ENCODE measurements at places on chromosomes 11 and 22.

DNA sequence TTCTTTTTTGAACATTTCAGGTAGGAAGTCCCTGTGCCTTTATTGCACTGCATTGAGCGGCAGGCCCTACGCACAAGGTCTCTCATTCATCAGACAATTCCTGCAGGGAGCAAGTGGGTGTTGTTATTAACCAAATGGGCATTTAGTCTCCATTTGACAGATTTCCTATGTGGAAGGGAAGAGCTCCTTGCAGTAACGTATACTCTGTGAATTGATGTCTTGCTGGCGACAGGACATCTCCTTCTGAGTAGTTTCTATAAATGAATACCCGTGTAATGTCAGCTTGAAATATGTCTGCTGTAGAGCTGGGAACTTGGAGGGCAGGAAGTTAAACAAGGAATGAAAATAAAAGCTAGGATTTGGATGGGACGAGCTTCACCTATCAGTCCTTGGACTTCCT lies 3.7 kb downstream of the OR5B21 start:
- no peak for DNase-seq

GRCh38 chr11:85810871-85811611 lies at the start of gene SYTL2:
Gene SYTL2 (minus strand): TSS chr11:85811141. CDS start chr11:85757725, 53,416 bp downstream.
- peak; percentile 84 for DNase-seq

GRCh38 chr22:44522526-44523170 lies 24.6 kb upstream of the RTL6 start:
- no peak for DNase-seq

DNA sequence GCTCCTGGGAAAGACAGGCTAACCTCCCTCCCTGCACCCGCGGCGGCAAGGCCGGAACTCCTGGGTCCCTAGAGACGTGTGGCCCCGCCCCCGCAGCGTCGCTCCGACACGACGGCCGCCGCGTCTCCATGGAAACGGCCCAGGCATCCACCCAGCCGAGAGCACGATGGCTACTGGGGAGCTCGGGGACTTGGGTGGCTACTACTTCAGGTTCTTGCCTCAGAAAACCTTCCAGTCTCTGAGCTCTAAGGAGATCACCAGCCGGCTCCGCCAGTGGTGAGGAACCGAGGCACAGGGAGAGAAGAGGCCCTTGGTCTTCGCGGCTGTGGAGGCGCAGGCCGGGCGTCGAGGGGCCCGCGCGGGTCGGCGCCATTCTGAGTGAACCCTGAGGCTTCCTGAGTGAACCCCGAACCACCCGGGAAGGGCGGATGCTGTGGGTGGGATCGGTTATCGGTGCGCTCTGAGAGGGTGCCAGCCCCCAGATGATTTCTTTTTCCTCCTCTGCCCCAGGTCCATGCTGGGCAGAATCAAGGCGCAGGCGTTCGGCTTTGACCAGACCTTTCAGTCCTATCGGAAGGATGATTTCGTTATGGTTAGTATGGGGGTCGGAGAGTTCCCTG lies at the start of gene CFAP300:
TSS of gene CFAP300 (plus strand) at position 133 of the 620 bp plus-strand sequence. CDS start at position 167, 34 bp downstream.
- peak; percentile 71 for DNase-seq

DNA sequence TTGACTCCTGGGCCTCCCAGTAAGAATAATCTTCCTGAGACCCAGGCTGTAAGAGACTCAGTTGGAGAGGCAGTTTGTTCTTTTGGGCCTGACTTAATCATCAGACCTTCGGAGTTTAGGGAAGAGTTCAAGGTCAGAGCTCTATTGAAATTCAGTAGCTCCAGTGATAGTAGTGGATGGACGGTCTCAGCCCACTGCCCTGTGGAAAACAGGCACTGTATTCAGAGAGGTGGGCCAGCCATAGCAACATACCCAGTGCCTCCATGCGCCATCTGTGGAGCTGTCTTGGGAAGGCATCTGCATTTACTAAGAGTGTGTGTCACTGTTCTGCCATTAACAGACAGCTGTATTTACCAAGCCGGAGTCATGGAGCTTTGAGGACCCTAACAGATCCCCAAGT lies 2.9 kb downstream of the SMARCB1 start:
- no peak for DNase-seq

- no peak for DNase-seq
Observed at GRCh38 chr11:60658409-60658808, 41.0 kb upstream of the MS4A8 start.

DNA sequence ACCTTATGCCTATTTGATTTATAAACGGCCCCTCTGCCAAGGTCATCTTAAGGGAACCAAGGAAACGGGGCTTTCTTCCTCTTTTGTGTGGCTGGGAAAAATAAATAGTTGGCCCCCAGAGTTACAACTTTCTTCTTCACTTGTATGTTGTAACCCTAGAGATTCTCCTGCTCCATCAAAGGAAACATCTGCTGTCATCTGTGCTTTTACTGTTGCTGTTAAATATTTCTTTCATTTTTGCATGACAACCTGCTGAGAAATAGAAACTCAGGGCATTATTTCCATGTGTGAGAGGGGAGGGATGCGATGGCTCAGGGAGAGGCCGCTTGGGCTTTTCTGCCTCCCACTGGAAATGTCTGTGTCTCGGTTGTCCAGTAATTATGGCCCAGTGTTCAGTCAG lies 21.8 kb upstream of the CDC42EP2 start:
- no peak for DNase-seq

- no peak for DNase-seq
Observed at GRCh38 chr11:70521475-70522308, 123.4 kb downstream of the CTTN start.

DNA sequence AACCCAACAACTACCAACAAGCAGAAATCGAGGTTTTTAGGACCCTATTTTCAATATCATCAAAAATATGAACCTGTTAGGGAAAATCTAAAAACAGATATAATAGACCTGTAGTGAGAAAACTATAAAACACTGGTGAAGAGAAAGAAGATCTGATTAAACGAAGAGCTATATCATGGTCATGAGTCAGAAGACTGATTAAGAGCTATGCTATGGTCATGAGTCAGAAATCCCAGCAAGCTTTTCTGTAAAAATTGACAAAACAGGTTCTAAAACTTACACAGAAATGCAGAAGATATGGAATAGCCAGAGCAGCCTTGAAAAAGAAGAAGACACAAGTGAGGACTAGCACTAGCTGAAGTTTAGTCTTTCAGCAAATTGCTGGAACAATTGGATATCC lies 345.0 kb downstream of the TBC1D22A start:
- DNase-seq = no peak

- DNase-seq = no peak
Observed at GRCh38 chr11:68927280-68928135, 23.8 kb downstream of the IGHMBP2 start.

GRCh38 chr22:23513133-23513532 lies 67.0 kb downstream of the IGLL1 start:
- DNase-seq = no peak

DNA sequence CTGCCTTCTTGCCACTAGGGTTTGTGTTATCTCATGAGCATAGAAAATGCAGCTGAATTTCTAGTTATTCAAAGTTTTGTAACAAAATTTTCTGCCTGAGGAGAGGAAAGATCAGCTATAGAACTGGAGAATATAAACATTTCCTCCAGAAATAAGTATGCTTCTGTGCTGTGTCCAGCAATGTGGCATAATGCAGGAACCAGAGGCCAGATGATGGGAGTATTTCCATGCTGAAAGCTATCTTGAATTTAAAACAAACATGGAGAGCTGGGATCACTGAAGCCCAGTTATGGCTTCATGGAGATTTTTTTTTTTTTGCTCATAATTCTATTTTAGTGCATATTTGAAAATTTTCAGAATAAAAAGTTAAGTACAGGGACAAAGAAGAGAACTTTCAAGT lies 608.2 kb downstream of the SOX6 start:
- no peak for DNase-seq

GRCh38 chr11:61701242-61701886 lies 21.2 kb downstream of the DAGLA start:
- DNase-seq = no peak

GRCh38 chr22:30044369-30044768 lies 35.9 kb upstream of the HORMAD2 start:
- no peak for DNase-seq

- DNase-seq = no peak
Observed at GRCh38 chr11:5449023-5449422, at the start of gene OR51I2. Gene OR51I2 (plus strand): TSS chr11:5449323. CDS start chr11:5453489, 4,166 bp downstream.

DNA sequence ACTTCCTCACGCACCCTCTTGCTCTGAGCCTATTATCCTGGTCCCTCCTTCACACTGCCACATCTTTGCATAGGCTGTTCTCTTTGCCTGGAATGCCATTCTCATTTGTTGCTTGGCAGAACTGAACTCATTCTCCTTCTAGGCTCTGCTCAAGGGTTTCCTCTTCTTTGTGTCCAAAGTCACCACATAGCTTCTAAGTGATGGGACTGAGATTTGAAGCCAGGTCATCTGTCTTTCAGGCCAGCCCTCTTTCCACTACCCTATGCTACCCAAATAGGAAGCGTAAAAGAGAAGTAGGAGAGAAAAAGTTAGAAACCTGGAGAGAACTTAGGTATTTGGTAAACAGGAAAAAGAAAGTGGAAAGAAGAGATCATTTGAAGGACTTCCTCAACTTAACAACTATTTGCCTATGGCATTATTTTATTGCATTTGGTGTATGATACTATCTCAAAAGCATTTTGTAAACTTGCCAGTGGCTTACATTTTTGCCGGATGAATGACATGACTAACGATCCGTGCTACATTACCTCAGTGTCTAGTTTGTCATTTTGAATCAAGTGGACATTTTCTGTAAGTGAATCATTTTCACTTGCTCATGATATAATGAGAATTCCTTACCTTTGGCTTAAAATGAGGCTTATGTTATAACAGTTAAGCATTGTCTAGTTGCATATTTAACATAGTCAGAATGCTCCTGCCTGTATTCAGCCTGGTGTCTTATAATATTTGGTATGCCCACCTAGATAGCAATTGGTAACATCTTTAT lies 18.5 kb downstream of the NF2 start:
- no peak for DNase-seq

DNA sequence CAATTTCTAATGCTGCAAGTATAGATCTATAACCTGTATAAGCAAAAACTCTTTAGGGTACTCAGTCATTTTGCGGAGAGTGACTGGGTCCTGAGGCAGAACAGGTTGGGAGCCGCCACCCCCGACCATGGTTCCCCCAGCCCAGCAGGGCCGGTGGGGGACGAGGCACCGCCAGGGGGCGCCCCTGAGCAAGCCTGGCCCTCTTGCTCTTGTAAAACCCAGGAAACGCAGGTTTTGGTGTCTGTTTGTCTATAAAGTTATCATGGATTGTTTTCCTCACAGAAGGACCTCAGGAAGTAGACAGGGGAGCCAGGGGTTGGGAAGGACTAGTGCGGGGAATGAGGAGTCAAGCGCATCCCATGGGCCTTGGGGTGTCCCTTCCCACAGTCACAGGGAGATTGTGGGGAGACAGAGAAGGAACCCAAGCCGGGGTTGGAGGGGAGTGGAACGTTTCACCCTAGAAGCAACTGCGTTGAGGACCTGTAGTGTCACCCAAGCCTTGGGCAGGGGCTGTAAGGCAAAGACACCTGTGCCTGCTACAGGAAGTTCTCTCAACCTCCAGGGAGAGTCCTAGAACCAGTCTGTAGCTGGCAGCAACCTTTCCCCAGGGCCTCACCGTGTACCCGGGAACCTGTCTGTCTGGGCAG lies 26.4 kb downstream of the KCTD17 start:
- DNase-seq = peak; percentile 89

GRCh38 chr11:74966651-74967050 lies 17.6 kb downstream of the SPCS2 start:
- no peak for DNase-seq

DNA sequence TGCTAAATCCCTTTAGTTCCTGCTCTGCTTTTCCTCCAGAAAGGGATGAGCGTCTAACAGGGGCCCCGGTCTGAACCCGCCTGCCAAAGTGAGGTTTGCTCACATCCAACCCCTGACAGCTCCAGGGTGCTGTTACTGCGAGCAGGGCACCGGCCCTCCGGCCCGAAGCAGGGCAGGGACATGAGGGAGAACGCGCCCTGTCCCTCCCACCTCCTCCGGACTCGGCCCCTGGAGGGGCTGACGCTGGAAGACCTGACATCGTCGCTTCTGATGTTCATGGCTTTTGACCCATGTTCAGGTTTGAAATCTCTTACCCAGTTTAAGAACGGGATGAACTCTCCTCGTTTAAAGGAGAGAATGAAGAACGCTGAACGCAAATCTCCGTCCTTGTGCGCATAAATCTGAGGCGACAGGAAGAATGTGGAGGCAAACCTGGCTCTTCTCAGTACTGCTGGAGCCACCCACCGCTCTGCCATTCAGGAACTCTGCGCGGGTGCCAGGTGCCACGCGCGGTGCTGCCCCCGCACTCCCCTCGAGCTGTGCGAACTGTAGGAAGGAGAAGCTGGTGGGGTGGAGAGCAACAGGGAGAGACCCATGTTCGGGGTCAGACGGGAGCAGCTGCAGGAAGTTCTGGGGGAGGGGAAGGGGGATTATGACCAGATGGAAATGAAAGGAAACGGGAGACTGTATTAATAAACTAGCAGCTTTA lies 826 bp upstream of the EEF1G start:
- DNase-seq = peak; percentile 36

DNA sequence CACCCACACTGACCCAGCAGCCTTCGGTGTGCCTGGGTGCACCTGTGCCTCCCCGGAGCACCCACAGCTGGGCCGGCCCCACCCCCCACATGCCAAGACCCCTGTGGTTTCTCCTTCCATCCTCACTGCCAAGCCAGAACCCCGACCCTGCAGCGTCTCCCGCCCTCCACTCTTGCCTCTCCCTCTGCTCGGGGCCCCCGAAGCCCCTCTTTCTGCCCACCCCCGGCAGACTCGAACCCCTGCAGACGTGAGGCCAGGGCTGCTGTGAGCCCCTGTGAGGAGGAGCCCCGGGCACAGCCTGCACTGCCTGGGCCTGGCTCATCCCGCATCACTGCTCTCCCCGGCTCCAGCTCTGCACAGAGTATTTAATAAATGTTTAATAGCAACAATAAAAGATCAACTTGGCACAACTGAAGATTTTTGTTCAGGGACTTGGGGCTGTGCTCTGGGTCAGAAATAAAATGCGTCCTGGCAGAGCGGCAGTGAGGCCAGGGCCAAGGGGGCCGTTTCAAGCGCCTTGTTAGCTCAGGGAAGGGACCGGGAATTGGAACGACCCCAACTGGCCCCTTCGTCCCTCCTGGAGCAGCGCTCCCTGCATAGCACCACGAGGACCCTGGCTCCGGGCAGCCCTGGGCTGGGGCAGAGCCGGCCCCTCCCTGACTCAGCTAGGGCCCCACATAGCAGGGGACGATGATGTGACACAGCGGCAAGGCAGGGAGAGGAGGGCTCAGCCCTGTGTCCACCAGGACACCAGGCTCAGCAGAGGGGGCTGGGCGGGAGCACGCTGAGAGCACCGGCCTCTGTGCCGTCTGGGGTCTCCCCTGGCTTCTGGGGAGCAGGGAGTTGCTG lies 520.8 kb downstream of the BRD1 start:
- no peak for DNase-seq

- no peak for DNase-seq
Observed at GRCh38 chr11:77413850-77414460, 59.9 kb downstream of the PAK1 start.

DNA sequence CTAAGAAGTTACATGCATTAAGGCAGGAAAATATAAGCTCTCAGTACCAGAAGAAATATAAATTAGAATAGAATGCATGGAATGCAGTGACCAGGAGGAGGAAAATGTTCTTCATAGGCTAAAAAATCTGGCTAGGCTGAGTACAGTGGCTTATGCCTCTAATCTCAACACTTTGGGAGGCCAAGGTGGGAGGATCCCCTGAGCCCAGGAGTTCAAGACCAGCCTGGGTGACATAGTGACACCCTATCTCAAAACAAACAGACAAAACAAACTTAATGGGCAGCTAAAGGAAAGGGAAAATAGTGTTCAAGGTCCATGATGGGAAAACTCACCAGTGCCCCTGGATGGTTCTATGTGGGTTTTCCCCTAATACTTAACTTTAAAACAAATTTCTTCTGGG lies 78.3 kb upstream of the RASSF10 start:
- no peak for DNase-seq

- DNase-seq = no peak
Observed at GRCh38 chr11:46916286-46917108, 1.9 kb downstream of the LRP4 start.

Data from activated CD4-positive, alpha-beta T cell treated with anti-CD3 and anti-CD28 coated beads, Interleukin-10, Interleukin-2, amounts not matched to agents 100 ng/mL and 50 ng/mL, durations not matched to agents 16 hours and 8 hours (primary cell).